Fibroblast of lung (primary cell): ENCODE measurements at places on chromosomes 12 and 14. TPM values are rescaled to one million over a fixed set of nuclear protein-coding genes. Genes with fewer than 3 reads are reported as not detected.

- H3K4me3 ChIP-seq: no peak overlapping the region
- H3K4me1 ChIP-seq: no peaks in the 10 kb centered on the region
- no peaks in the 10 kb centered on the region for H3K27me3 ChIP-seq
- no peak for DNase-seq
- H3K27ac ChIP-seq: no peak overlapping the region
Measured at GRCh38 chr14:29317423-29317822, 550.8 kb downstream of the FOXG1 start.

DNA sequence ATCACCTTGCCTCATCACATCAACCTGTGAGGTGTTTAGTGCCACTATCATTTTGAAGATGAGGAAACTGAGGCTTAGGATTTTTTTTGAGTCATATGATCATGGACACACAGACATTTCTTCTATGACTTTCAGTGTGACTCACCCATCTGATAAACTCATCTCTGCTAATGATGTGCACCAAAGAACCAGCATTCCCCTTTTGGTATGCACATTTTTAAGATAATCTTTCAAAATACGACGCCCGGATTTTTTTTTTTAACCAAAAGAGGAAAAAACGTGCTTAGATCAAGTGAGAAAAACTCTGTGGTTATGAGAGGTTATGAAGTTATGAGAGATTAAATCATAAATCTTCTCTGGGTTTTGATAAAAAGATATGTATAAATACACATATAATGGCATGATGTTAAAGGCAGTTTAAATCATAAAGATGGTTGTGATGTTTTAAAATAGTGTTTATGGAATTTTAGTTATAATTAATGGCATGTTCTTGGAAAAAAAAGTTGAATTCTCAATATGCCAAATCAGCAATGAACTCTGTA, 948.1 kb downstream of the TMTC2 start:
- H3K27ac ChIP-seq: no peak overlapping the region
- H3K27me3 ChIP-seq: no peaks in the 10 kb centered on the region
- DNase-seq: no peak
- no peak overlapping the region for H3K4me3 ChIP-seq

DNA sequence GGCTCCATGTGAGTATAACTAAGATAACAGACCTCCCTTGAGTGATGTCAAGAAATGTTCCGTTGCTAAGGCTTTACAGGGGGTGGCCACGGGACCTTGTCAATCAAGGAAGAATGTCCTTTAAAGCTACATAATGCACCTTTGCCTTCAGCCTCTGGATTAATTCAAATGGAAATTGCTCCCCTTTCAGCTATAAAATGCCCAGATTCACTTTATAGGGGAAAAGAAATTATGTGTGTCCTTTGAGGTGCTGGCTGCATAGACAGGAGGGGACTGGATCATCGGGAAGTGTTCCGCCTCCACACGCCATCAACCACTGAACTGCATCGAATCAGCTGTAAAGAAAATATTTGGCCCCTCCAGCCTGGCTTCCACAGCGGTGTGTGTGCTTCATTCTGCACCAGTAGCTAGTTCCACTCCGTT, 415.4 kb downstream of the DPF3 start:
- peaks cover 19% of the 10 kb centered on the region for H3K27me3 ChIP-seq
- H3K36me3 ChIP-seq: no peaks in the 10 kb centered on the region

GRCh38 chr12:108671110-108671509, 37.4 kb upstream of the SELPLG start:
- H3K4me3 ChIP-seq: no peak overlapping the region
- H3K4me1 ChIP-seq: peaks cover 13% of the 10 kb centered on the region
- no peak overlapping the region for H3K27ac ChIP-seq
- no peaks in the 10 kb centered on the region for H3K27me3 ChIP-seq
- DNase-seq: no peak
- H3K36me3 ChIP-seq: peaks cover 6% of the 10 kb centered on the region

The DCP1B gene
- total RNA-seq: 10.4 and 11.3 TPM in 2 replicates
